ENCODE measurements at places on chromosomes 7 and 10.

- DNase-seq = no peak
Measured at GRCh38 chr7:46619723-46620310, 698.7 kb upstream of the IGFBP3 start.

GRCh38 chr7:100374601-100375000 is 1.3 kb downstream of the PILRA start:
- no peak for DNase-seq

- DNase-seq = no peak
Measured at GRCh38 chr7:130210181-130210935, 2.7 kb downstream of the SSMEM1 start.

GRCh38 chr7:47979832-47980181 is 392 bp upstream of the HUS1 start:
- no peak for DNase-seq

DNA sequence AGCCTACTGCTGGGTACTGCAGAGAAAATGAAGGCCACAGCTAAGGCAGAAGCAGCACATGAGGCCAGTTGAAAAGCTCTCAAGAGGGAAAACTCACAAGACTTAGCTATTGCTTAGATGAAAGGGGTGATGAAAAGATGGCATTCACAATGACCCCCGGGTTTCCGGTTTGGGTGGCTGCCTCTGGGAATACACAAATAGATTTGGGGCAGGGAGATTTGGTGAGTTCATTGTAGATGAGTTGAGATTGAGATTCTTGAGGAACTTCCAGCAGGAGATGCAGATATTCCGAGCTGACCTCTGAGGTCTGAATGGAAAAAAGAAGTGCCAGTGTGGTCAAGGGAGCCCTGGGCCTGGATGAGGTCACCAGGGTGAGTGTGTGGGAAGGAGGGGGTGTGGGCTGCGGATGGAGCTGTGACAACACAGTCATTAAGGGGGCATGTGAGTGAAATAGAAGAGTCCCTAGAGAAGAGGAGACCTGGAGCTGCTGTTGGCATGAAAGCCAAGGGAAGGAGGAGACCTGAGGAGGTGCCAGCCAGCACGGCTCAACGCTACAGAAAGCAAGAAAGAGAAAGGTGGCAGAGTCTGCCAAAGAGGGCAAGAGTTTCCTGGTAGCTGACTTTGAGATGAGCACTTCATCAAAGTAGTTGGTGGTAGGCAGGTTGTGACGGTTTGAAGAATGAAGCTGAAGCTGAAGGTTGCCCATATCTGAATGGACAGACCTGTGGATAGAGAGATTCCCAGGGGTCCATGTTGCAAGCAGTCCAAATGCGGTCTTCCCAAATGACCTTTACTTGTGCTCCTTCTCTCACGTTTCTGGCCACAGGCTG is 43.7 kb downstream of the HIF1AN start:
- no peak for DNase-seq

- DNase-seq = no peak
Measured at GRCh38 chr7:128767475-128768110, 8.0 kb downstream of the OPN1SW start.

DNA sequence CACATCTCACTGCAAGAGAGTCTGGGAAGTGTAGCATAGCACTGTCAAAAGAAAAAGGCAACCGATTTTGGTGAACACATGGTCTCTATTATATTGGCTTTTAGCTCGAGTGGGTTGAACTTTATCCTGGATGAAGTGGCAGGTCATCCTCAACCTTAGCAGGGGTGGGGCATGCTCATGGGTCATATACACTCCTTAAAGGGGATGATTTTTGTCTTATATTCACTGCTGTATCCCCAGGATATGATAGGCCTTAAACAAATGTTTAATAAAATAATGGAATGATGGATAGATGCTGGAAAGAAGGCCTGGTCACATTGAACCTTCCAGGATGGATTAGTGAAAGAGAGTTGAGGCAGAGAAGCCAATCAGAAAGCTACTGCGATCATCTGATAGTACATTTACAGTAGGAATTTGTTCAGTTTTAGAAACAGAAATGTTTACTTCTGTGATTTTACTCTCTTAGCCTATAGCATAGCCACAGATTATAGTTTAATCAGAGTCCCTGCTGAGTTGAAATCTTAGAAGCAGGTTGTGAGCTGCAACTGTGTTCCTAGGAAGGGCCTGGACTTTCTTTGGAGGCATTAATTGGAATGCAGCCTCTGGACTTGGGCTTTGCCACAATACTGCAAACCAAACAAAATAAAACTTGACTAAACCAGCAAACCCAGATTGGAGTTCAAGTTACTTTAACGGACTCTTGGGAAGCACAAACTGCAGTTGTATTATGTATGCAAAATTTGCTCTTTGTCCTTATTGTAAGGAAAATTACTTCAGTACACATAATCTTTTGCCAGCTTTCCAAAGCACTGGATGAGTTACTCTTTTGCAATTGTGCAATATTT is 138.3 kb downstream of the BMPER start:
- no peak for DNase-seq

DNA sequence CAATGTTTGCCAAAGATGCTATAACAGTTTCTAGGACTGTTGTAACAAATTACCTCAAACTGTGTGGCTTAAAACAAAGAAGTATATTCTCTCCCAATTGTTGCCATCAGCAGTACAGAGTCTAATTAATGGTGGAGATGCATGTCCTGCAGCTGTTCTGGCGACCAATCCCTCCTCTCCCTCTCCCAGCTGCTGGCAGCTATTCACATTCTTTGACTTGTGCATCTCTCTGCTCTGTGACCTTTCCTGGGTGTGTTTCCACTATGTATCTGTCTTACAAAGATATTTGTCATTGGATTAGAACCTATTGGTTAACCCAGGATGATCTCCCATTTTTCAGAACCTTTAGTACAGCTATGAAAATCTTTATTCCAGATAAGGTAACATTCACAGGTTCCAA is 561.7 kb upstream of the POM121L12 start:
- no peak for DNase-seq

GRCh38 chr7:124764847-124765400 is 668 bp downstream of the GPR37 start:
- DNase-seq = no peak

DNA sequence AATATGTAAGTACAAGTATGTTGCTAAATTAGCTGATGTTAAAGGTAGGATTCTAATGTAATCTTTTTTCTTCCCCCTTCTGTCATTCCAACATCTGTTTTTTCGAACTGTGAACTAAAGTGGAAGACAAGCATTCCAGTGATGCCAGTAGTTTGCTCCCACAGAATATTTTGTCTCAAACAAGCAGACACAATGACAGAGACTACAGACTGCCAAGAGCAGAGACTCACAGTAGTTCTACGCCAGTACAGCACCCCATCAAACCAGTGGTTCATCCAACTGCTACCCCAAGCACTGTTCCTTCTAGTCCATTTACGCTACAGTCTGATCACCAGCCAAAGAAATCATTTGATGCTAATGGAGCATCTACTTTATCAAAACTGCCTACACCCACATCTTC is 62.7 kb downstream of the WAC start:
- no peak for DNase-seq

- DNase-seq = no peak
Measured at GRCh38 chr10:133526957-133527588, at the start of gene CYP2E1. Gene CYP2E1, plus strand, starts transcription at chr10:133527363. Its CDS starts 33 bp downstream, at chr10:133527396.

DNA sequence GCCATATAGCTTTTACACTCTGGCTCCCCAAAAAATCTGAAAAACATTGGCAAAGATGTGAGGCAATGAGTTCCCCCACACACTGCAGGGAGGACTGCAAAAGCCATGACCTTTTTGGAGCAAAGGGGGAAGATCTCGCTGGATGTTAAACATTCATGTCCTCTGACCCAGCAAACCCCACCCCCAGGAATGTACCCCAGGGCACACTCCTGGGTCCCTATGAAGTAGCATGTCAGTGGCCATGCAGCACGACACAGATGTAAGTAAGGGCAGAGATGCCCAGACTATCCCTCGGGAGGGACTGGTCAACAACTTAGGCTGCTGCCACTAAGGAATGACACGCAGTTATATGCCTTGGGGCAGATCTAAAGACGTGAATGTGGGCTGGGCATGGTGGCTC is 100.6 kb downstream of the DLG5 start:
- DNase-seq = no peak

GRCh38 chr10:126732868-126733267 is 62.4 kb upstream of the C10orf90 start:
- DNase-seq = no peak
